ENCODE measurements at places on chromosomes 6 and 20.

- peak; percentile 9 for DNase-seq
These were observed 7.2 kb downstream of the SAMD3 start for GRCh38 chr6:130215526-130215925.

GRCh38 chr6:26021001-26021349, 58.4 kb downstream of the TRIM38 start:
- DNase-seq = peak; percentile 78

- DNase-seq = no peak
These were observed 28.4 kb downstream of the DLGAP4 start for GRCh38 chr20:36334281-36335205.

GRCh38 chr6:138797806-138798446, 2.0 kb downstream of the ECT2L start:
- DNase-seq = no peak

DNA sequence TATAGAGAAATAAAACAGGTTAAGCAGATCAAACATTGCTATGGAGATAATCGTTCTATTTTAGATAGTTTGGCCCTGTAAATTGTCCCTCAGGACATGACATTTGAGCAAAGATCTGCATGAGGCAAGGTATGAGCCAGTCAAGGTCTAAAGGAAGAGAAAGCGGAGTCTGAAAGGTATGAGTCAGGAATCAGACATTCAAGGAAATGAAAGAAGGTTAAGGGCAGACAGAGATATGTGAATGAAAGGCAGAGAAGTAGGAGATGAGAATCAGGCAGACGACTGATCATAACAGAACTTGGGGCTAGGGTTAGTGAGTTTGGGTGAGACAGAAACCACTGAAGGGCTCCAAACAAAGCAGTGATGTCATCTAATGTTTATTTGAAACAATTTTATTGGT, 775.8 kb downstream of the MAFB start:
- DNase-seq = no peak

DNA sequence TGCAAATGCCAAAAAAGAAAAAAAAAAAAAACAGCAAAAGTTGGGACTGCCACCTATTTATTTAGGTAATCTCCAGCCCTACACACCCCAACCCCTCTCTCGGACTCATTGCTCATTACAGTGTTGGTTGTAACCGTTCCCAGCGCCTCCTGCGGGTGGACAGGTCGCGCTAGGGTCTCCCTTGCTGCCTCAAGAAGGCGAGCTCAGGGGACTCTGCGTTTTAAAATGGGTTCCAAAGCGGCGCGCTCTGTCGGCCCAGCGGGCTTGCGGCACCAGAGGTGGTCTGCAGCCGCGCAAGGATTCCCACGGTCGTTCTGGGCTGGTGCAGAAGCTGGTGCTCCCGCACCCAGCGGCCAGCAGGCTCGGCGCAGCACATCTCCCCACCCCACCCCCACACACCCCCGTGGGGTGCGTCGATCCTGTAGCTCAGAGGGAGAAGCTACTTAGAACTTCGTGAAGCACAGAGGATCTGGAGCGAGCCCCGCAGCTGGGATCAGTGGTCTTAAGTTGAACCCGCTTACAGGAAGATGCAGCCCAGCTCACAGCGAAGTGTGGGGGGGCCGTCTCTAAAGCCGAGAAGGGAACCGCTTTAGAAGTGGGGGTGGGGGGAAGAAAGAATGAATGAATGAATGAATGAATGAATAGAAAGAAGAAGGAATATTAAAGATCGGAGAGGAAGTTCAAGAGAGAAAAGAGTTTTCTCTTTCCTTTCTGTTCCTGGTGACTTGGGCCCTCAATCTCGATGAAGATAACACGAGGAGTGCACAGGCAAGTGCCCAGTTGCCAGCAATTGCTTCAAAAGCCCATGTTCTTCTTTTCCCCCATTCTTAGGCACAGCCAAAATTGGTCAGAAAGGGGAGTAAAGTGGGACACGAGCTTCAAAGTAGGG, 780 bp downstream of the TFAP2A start:
- DNase-seq = no peak

DNA sequence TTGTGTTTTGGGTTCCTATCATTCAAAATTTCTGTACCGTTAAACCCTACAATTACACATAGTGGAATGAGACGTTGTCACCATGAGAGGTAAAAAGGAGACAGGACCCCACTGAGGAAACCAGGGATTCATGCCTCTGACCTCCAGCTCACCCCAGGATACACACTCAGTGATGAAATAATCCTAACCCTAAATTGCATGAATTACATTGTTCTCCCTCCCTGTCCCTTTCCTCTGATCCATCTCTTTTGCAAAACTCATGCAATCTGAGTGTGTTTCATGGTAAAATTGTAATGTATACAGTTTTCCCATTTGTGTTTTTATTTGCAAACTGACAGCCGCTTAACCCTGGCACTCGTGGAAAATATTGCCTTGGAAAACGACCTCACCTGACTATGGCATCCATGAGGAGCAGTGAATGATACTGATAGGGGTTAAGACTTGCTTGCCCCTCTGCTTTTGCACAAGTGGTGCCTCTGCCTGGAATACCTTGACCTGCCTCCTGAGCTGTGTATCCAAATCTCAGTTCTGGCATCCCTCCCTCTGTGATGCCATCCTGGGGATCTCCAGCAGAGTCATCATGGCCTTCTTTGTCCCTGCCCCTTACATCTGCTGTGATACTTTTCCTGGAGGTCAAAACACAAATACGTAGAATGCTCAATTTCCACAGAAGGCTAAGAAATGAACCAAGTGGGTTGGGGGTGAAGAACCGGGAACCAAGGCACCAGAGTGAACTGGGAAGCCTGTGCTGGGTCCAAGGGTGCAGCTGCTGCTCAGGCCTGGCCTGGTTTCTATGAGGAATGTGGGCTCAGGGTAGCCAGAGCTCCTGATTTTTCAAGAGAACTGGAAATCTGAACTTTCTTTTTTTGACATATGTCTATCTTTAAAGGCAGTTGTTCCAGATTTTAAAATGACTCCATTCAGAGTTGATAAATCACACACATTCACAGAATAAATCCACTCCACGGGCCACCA, 211.6 kb upstream of the ZNF217 start:
- no peak for DNase-seq

All from stimulated activated CD4-positive, alpha-beta T cell treated with anti-CD3 and anti-CD28 coated beads, Interleukin-1b, Interleukin-23, amount 100 ng/mL, for 48 hours (primary cell).